ENCODE measurements at places on chromosomes 7 and 10.

DNA sequence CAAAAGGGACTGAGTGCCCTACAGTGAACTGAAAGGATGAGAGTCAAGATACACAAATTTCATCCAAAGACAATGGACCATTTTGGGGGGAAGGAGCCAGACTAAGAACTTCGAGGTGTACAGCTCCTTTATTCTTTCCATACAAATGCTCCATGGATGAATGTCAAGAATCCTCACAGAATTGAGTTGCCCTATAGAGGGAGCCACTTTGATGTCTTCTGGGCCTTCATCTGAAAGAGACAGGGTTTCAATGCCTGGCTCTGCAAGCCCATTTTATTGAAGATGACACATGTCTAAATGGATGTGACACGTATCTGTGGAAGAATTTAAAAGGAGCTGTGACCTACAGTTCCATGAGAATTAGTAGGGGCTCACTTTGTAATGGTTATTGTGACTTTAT, 32.0 kb upstream of the NRG3 start:
- no peaks in the 10 kb centered on the region for H3K36me3 ChIP-seq
- no peak overlapping the region for H3K27ac ChIP-seq
- H3K4me1 ChIP-seq = no peaks in the 10 kb centered on the region
- H3K4me3 ChIP-seq = no peak overlapping the region
- no peak for DNase-seq
- H3K27me3 ChIP-seq = no peaks in the 10 kb centered on the region

- H3K36me3 ChIP-seq = no peaks in the 10 kb centered on the region
- peak; percentile 49 for DNase-seq
- H3K4me1 ChIP-seq = no peaks in the 10 kb centered on the region
- peak overlapping the region; percentile 14 for H3K27ac ChIP-seq
Measured at GRCh38 chr7:75739796-75740672, 1.3 kb upstream of the HIP1 start.

- H3K4me3 ChIP-seq = no peak overlapping the region
- H3K36me3 ChIP-seq = no peaks in the 10 kb centered on the region
- H3K4me1 ChIP-seq = no peaks in the 10 kb centered on the region
Measured at GRCh38 chr10:89613582-89613981, 31.5 kb downstream of the PANK1 start.

GRCh38 chr7:66964411-66964810, 31.0 kb downstream of the SBDS start:
- DNase-seq = peak; percentile 8
- H3K4me1 ChIP-seq = no peaks in the 10 kb centered on the region
- H3K27ac ChIP-seq = no peak overlapping the region
- no peak overlapping the region for H3K4me3 ChIP-seq

DNA sequence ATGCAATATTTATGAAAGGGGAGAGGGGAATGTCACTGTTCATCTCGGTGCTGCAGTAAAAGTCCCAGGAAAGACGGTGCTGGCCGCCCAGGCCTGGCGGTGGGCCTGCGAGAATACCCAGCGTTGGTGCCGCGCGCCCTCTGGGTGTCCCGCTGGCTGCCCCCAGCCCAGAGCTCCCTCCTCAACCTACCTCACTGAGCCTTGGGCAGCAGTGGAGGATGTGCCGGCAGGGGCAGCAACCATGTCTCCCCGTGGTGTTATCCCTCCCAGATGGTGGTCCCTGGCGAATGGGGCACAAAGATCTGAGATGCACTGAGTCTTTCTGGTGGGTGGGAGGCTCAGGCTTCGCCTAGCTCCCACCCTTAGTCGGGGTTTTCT, 9.5 kb upstream of the TLX1 start:
- H3K27me3 ChIP-seq = peaks cover 9% of the 10 kb centered on the region
- no peak for DNase-seq
- H3K36me3 ChIP-seq = no peaks in the 10 kb centered on the region

GRCh38 chr10:92342796-92343195, 51.8 kb downstream of the MARCHF5 start:
- peaks cover 6% of the 10 kb centered on the region for H3K36me3 ChIP-seq
- H3K27me3 ChIP-seq = no peaks in the 10 kb centered on the region
- peaks cover 22% of the 10 kb centered on the region for H3K4me1 ChIP-seq
- H3K4me3 ChIP-seq = no peak overlapping the region
- H3K27ac ChIP-seq = peak overlapping the region; percentile 59
- DNase-seq = peak; percentile 73

GRCh38 chr10:71351628-71352319, 32.7 kb downstream of the SLC29A3 start:
- no peaks in the 10 kb centered on the region for H3K27me3 ChIP-seq
- H3K27ac ChIP-seq = no peak overlapping the region
- DNase-seq = no peak
- H3K36me3 ChIP-seq = no peaks in the 10 kb centered on the region
- peaks cover 17% of the 10 kb centered on the region for H3K4me1 ChIP-seq
- H3K4me3 ChIP-seq = no peak overlapping the region

- no peaks in the 10 kb centered on the region for H3K36me3 ChIP-seq
- no peak overlapping the region for H3K4me3 ChIP-seq
- no peaks in the 10 kb centered on the region for H3K4me1 ChIP-seq
- DNase-seq = no peak
Measured at GRCh38 chr7:151252961-151253711, 4.6 kb upstream of the SMARCD3 start.

- no peaks in the 10 kb centered on the region for H3K4me1 ChIP-seq
- DNase-seq = no peak
- H3K27me3 ChIP-seq = no peaks in the 10 kb centered on the region
- H3K27ac ChIP-seq = no peak overlapping the region
- no peaks in the 10 kb centered on the region for H3K36me3 ChIP-seq
Measured at GRCh38 chr10:88198023-88198422, 334.6 kb downstream of the PTEN start.

DNA sequence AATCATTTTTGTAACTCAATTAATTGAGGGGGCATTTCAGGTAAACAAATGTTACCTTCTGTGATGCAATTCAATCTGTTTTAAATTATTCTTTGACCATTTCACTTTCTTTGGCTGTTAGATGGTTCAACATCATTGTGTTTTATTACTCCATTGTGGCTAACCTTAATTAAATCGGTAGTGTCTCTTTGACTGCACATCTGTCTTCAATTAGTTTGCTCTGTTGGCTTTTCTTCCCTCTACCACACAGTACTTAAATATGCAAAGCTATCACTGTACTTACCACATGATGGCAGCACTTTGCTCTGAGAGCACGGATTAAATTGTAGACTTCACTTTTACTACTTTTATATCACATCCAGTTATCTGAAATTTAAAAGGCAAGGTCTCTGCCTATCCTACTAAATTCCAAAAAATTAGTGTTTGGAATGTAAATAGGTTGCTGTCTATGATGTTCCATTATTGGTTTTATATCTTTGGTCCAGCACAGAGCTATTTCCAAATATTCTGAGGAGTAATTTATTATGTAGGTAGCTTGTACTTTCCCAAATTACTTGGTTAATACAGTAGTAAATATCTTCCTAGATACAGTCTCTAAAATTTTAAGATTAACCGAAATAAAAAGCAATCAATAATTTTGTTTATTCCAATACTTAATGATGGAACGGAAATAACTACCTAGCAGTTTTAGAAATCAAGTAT, 352.0 kb downstream of the PCLO start:
- H3K4me3 ChIP-seq = no peak overlapping the region
- peaks cover 12% of the 10 kb centered on the region for H3K4me1 ChIP-seq
- no peaks in the 10 kb centered on the region for H3K36me3 ChIP-seq

GRCh38 chr7:770741-771166, 43.7 kb upstream of the PRKAR1B start:
- peaks cover 12% of the 10 kb centered on the region for H3K36me3 ChIP-seq
- no peaks in the 10 kb centered on the region for H3K4me1 ChIP-seq
- no peaks in the 10 kb centered on the region for H3K27me3 ChIP-seq

DNA sequence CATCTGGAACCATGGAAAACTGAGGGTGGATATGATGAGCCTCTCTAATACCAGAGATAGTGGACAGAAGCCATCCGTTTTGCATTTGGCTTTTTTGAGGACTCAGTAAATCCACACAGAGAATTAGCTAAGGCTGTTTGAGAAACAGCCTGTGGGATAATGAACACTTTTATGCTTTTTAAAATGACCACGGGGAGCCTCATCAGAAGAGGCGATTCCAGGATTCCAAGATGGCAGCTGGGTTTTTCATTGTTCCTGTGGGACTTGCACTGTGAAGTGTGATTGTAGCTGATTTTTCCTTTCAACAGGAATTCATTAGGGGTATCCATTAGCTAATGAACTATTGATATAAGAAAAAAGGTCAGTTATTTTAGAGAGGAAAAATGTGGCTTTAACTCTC, 353.2 kb downstream of the AUTS2 start:
- H3K4me1 ChIP-seq = no peaks in the 10 kb centered on the region
- no peaks in the 10 kb centered on the region for H3K36me3 ChIP-seq
- DNase-seq = no peak

GRCh38 chr10:120208488-120208887, 248.5 kb upstream of the PLPP4 start:
- DNase-seq = peak; percentile 1
- H3K4me1 ChIP-seq = no peaks in the 10 kb centered on the region
- H3K36me3 ChIP-seq = no peaks in the 10 kb centered on the region
- no peaks in the 10 kb centered on the region for H3K27me3 ChIP-seq

DNA sequence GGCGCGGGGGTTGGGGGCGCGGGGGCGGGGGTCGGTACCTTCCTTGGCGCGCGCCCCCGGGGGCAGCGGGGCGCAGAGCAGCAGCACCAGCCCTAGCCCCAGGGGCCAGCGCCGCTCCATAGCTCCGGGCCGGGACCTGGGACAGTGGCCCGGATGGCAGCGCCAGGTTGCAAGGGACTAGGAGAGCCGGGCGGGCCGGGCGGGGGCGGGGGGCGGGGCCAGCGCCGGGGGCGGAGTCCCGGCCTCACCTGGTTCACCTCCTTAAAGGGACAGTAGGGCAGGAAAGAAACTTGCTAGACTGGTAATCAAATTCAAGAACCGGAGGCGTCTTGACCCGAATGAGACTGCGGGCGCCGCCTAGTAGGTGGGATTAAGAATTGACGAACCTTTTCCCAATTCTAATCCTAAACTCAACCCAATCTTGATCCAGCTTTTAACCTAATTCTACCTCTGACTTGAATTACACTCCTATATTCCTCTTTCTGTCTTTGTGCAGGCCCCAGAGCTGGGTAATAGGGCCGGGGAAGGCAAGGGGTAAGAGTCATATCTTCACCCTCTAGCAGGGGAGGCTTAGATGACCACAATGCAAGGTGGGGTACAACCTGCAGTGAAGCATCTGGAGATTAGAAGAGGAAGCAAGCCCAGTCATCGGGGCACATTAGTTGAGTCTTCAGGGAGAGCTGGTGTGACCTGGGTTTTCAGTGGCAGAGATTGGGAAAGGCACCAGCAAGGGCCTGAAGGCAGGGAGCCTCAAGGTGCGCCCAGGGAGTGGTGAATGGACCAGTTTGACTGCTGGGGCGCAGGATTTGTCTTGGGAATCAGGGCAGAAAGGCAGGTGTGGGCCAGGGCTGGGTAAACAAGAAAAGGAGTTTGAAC, at the start of gene EPHA1:
EPHA1 (minus strand) TSS at position 171 of the 876 bp plus-strand sequence; CDS start at position 120, 51 bp downstream.
- no peaks in the 10 kb centered on the region for H3K27me3 ChIP-seq
- H3K4me3 ChIP-seq = peak within 1 kb of the TSS; percentile 95
- peak within 1 kb of the TSS; percentile 40 for H3K27ac ChIP-seq
- peaks cover 3% of the 10 kb centered on the region for H3K36me3 ChIP-seq

GRCh38 chr10:17171141-17171641, 30.3 kb downstream of the TRDMT1 start:
- no peak overlapping the region for H3K4me3 ChIP-seq
- H3K36me3 ChIP-seq = no peaks in the 10 kb centered on the region
- DNase-seq = no peak
- H3K4me1 ChIP-seq = no peaks in the 10 kb centered on the region

GRCh38 chr7:154503962-154504550, 451.9 kb downstream of the DPP6 start:
- no peaks in the 10 kb centered on the region for H3K4me1 ChIP-seq
- H3K36me3 ChIP-seq = no peaks in the 10 kb centered on the region
- no peaks in the 10 kb centered on the region for H3K27me3 ChIP-seq
- DNase-seq = peak; percentile 53
- no peak overlapping the region for H3K27ac ChIP-seq

Measured in PC-3 (cell line).